ENCODE measurements at places on chromosomes 5 and 9.
A peak's percentile ranks its signal among the peaks of the same experiment; 100 is the strongest.

- DNase-seq: no peak
Measured at GRCh38 chr9:83935276-83935935, 14.2 kb upstream of the KIF27 start.

DNA sequence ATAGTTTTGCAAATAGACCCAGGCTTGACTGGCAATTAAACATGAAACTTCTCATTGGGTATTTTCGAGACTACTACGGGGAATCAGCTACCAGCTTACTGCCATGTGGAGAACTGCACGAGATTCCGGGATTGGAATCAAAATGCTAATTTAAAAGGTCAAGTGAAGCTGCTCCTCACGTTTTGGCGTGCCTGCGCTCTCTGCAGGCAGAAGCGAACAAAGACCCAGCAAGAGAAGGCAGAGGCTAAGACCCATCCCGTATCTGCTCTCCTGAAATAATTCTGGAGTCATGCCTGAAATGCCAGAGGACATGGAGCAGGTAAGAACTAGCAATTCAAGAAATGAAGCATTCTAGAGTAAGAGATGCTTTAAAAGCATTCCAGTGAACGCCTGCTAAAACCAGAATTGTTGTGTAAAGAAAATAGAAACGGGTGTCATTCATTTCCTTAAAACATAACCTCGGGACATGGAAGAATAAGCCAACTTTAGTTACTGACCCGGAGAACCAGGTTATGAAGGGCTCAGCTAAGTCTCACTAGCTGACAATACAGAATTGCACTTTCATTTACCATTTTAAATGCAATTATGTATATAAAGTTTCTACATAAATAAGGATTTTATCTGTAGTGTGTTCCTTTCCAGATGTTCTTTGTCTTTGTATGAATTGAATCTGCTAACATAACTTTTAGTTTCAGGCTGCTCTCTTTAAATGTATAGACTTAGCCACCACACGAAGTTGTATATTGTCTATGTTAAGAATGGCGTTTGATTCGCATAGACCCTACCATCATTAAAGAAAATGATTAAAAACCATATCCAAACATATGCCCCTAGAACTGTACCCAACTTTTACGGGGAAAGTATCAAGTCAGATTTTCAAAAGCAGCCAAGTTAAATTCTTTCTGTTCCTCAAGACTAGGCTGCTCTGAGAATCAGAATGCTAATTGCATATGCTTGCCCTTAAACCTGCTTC, 2.0 kb upstream of the MAT2B start:
- DNase-seq: peak; percentile 69

DNA sequence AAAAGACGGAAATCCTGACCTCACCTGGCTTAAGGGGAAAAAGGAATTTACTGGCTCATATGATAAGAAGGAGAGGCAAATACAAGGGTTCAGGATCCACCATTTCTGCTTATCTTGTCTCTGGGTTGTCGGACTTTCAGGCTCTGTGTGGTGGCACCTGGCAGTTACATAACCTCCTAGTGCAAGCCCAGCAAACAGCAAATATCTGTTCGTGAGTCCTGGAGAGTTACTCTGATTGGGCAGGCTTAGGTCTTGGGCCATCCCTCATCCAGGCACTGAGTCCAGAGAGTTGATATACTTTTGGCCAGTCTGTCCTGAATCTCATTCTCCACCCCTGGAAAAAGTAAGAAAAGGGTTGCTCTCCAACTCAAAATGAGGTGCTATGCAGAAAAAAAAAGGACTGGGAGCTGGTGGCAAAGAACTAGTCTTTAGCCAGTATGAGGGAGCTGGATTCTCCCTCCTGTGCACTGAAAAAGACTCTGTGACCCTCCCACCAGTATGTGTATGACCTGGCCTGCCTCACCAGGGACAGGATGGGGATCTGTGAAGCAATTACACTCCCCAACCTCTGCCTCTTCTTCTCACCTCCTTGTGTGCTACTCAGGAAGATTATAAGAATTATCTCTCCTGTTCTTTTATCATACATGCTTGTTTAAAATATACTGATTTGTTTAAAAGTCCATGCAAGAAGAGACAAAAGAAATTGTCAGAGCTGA, 282.9 kb downstream of the ARHGAP26 start:
- DNase-seq: no peak

DNA sequence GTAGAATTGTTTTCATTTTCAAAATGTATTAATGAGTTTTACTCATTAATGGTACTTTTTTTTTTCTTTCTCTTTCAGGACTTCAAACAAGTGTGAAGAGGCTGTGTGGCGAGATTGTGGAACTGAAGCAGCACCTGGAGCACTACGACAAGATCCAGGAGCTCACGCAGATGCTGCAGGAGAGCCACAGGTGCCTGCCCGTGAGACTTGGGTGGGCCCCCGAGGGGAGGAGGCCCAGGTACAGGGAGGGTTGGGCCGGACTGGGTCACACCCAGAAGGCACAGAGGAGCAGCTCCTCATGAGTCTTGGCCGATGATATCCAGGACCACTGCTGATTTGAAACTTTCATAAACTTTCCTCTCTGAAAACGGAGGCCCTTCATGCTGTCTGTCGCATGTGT, 35.6 kb downstream of the CEP72 start:
- DNase-seq: no peak

DNA sequence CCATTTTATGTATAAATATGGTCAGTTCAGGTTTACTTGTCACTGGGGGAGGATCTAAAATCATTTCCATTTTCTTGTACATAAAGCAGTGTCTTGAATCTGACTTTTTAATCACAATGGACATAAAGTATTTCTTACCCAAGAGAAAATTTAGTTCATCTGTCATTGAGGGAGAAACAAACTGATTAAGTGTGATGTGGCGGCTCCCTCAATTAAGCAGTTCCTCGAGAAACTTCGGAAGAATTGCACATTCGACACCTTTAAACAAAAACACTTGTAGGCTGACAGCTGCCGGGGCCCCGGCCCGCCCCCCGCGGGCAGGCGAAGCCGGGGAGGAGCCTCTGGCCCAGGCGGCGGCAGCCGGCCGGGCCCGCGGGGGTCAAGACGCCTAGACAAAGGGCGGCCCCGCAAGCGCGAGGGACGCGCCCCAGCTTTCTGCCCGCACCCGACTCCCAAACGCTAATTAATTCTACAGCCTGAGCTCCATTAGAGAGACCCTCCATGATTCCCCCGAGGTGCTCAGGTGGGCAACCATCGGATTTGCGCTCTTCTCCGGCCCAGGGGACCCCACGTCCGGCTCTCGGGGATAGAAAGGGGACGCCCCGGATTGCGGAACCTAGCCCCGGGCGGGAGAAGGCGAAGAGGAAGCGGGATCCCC, 750 bp downstream of the TRIM36 start:
- DNase-seq: peak; percentile 59

GRCh38 chr9:6590772-6591384, 54.7 kb downstream of the GLDC start:
- no peak for DNase-seq

DNA sequence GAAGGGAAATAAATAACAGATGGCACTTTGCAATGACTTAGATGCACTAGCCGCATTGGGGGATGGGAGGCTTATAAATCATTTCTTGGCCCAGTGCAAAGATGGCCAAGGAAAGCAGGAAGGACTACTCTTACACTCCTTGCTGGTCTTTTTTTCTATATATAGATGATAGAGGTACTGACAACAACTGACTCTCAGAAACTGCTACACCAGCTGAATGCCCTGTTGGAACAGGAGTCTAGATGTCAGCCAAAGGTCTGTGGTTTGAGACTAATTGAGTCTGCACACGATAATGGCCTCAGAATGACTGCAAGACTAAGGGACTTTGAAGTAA, 1.7 kb downstream of the CCNG1 start:
- no peak for DNase-seq

DNA sequence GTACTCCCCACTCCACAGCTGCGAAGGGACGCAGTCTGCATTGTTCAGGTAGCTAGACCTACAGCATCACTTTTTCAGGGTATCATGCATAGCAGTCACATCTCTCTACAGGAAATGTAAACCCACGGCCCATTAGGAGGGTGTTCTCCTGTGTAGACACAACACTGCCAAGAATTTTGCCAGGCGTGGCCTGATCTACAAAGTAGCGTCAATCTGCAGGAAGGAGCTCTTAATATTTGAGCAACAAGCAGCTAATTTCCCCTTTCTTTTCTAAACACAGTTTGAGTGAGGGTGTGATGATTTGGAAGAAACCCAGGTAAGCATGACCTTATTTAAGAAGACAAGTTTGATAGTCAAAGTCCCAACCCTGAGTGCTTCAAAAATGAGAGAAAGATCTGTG, 419.0 kb downstream of the GADD45G start:
- DNase-seq: no peak

DNA sequence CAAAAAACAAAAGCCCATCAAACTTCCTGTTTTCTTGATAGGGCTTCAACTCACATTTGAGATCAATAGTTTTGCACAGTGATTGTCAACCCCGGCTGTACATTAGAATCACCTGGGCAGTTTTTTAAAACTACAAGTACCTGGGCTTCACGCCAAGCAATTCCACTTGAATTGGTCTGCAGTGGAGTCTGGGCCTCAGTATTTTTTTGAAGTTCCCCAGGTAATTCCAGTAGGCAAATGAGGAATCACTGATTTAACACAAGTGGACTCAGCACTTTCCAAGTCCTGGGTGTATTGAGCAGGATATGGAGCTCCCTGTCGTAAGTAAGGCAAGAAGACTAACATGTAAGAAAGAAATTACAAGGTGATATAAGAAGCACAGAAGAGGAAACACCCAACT, 14.8 kb upstream of the SMIM15 start:
- DNase-seq: no peak

DNA sequence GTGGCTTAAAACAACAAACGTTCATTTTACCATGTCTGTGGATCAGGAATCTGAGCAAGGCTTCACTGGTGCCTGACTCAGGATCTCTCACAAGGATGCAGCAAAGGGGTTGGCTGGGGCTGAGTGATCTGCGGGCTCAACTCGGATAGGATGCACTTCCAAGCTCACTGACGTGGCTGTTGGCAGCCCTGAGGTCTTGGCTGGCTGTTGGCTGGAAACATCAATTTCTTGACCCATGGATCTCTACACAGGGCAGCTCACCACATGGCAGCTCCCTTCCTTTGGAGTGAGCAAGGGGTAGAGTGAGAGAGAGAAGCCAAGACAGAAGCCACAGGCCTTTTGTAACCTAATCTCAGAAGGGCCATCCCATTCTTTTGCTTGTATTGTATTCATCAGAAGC, 202.1 kb downstream of the NXNL2 start:
- no peak for DNase-seq

DNA sequence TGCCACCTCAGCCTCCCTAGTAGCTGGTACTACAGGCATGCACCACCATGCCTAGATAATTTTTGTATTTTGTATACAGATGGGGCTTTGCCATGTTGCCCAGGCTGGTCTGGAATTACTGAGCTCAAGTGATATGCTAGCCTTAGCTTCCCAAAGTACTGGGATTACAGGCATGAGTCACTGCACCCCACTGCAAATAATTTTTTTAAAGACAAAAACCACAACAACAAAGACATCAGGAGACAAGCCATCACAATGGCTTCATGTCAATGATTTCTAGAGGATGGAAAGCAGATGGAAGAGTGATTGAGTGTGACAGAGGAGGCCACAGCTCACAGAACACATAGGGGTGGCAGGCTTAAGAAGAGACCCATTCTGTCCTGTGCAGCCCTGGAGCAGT, 97.9 kb upstream of the PCSK1 start:
- no peak for DNase-seq

- DNase-seq: no peak
Measured at GRCh38 chr9:127796852-127797370, 5.8 kb upstream of the FPGS start.

- no peak for DNase-seq
Measured at GRCh38 chr9:32928912-32929311, 72.5 kb downstream of the APTX start.

DNA sequence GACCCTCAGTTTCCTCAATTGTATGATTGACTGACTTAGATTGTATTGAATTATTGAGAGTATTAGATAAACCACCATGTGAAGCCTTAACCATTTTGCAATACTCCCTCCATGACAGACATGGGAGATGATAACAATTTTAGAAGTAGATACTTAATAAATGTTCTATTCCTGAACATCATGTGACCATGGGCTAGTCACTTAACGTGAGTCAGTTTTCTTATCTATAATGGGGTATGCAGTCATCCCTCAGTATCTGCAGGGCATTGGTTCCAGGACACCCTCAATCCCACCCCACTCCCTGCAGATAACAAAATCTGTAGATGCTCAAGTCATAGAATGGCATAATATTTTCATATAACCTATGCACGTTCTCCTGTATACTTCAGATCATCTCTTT, 31.0 kb downstream of the SNX18 start:
- DNase-seq: no peak

DNA sequence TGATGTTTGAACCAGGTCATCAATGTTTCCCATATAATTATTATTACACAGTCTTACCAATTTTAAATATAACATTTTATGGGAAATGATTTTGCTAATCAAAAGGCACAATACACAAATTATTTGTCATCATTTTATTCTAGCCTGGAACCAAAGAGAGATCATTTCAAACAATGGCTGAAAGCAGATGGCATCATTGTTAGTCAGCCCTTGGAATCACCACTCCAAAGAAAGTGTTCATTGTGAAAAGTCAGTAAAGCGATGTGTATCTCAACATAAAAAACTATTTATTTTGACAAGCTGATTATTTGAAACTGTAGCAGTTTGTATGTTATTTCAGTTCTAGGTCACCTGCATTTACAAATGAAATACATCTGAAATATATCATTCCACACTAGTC, 1068.7 kb downstream of the CDH12 start:
- DNase-seq: no peak

DNA sequence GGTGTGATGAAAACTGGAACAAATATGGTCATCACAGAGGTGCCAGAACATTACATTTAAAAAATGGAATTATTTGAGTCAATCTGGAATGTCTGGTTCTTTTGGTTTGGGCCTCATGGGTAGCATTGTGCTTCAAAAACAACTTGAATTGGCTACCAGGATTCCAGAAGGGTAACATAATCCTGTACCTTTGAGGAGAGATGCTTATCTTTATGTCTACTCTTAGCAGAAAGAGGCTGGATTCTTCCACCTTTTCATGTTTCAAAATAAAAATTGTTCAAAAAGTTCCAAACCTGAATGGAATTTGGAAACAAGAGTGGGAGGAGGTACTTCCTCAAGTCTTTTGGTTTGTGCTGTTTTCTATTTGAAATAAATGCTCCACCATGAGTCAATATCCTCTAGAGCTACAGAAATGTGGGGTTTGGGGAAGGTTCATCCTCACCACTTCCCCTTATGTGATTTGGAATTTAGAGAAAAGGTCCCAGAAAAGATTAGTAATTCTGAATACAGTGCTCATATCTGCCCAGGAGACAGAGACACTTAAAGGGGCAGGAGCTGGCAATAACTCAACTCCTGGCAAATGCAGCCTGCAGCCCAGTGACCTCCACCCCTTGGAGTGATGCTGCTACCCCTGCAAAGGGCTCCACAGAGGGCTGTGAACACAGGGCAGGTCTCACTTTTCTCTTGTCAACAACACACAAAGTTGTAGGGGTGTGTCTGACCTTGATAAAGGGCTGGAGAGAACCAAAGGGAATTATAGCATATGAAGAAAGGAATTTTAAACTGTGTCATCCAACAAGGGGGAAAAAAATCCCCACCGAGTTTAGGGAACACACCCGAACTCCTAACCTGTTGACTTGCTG, 272.8 kb downstream of the CWC27 start:
- no peak for DNase-seq

Data from WTC11 (cell line).